ENCODE measurements at places on chromosomes 5 and 9. TPM values are rescaled to one million over a fixed set of nuclear protein-coding genes. Genes with fewer than 3 reads are reported as not detected.

The IFNB1 gene
- polyA plus RNA-seq, result not detected

DNA sequence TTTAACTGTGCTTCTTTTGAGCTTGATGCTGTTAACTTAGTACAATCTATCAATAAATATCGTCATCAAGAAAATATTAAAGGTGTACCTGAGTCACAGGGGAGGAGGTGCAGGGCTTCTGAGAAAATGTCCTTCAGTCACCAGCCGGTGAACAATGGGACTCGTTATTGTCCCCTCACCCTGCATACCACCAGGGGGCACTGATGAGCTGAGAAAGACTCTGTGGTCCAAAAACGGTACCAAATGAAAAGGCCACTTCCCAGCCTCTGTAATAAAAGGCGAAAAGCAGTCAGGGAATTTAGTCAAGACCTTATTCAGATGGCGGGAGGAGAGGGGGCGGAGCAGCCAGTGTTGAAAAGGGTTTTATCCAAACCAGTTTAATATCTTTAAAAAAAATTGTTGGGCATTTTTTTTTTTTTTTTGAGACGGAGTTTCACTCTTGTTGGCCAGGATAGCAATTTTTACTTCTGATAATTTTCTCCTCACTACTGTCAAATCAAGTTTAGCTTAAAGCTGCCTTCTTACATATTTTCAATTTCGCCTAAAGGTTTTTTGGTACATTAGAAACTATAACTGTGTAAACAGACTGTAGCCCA lies 271.9 kb upstream of the ADAMTS16 start:
- peak; percentile 76 for DNase-seq

GRCh38 chr5:148829734-148830133 lies 3.3 kb downstream of the ADRB2 start:
- DNase-seq, result no peak

GRCh38 chr9:73141282-73141681 lies 10.4 kb upstream of the ANXA1 start:
- no peak for DNase-seq

DNA sequence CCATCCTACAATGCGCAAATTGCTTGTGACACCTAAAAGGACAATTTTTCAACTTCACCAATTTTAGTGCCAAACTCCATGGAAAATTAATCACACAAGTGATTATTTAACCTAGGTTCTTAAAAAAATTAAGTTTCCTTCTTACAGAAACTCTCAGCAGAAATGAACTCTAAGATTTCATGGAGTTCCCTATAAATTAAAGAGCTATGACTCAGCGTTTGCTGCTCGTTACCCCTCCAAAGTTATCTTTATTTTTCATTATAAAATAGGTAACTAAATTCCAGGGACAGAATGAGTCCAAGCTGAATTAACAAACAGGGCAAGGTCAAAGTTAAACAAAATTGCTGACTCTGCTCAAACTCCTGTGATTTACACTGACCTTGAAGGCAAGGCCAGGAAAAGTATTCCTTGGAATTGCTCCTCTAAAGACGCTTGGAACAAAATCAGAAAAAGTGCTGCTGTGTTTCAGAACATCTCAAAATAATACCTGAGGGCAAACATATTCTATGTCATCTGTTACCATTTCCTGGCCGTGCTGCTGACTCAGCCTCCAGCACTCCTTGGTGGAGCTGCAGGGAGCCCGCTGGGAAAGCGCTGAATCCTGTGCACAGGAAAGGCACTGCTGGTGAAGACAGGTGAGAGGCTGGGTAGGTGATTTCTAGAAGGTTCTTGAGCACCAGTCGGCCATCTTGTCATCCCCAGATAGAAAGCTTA lies 2.5 kb upstream of the CMBL start:
- peak; percentile 71 for DNase-seq

DNA sequence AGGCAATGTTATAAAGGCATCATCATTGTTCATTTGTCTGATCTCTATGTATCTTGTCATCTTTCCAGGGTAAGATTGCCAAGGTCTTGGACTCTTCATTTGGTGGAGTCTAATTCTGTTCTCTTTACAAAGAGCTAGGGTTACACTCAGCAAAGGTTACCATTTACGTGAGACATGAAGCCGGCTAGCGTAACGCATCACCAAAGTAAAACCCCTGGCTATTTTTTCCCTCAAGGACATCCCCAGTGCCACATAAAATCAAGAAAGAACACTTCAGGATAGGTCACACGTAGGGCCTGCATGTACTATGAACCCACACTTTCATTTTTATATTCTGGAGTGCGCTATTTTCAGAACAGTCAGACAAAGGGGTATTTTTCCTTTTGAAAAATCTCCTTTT lies 20.0 kb upstream of the MYOT start:
- no peak for DNase-seq

All from A549 (cell line).